ENCODE measurements at places on chromosomes 2 and 18. TPM values are rescaled to one million over a fixed set of nuclear protein-coding genes. Genes with fewer than 3 reads are reported as not detected.

- H3K36me3 ChIP-seq, result no peaks in the 10 kb centered on the region
- H3K4me3 ChIP-seq, result no peak overlapping the region
- no peak for DNase-seq
- no peak overlapping the region for H3K27ac ChIP-seq
Observed at GRCh38 chr18:68387246-68387645, 327.7 kb downstream of the TMX3 start.

DNA sequence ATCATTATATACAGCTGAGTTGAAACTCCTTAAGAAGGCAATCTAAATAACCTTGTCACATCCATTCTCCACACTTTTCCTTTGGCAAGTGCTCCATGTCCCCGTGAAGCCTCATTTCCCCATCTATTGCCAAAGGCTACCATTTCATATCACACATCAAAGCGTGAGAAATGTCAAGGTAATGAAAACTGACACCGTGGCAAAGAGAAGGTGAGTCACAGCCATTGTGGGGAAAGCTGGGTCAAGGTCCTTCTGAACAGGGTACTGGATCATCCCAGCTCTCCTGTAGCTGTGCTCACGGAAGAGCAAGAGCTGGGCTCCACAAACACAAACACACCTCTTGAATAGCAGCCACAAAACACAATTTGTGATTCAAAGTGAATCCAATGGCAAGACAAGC is 58.2 kb upstream of the REG3G start:
- no peaks in the 10 kb centered on the region for H3K27me3 ChIP-seq
- H3K4me1 ChIP-seq, result no peaks in the 10 kb centered on the region

- H3K27ac ChIP-seq, result no peak overlapping the region
- peaks cover 9% of the 10 kb centered on the region for H3K4me1 ChIP-seq
- no peaks in the 10 kb centered on the region for H3K27me3 ChIP-seq
- H3K36me3 ChIP-seq, result no peaks in the 10 kb centered on the region
- DNase-seq, result no peak
- H3K4me3 ChIP-seq, result no peak overlapping the region
Observed at GRCh38 chr18:23668731-23669130, 6.0 kb upstream of the ANKRD29 start.

DNA sequence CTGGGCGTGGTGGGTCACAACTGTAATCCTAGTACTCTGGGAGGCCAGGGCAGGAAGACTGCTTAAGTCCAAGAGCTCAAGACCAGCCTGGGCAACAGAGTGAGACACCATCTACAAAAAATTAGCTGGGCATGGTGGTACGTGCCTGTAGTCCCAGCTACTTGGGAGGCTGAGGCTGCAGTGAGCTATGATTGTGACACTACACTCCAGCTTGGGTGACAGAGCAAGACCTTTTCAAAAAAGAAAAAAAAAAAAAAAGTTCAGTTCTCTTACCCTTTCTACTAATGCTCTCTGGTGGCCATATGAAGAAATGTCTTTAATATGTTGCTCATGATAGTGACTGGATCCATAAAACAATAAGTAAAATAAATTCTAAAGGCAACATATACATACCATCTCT is 14.9 kb downstream of the TYW5 start:
- H3K4me3 ChIP-seq, result no peak overlapping the region
- peaks cover 2% of the 10 kb centered on the region for H3K36me3 ChIP-seq
- no peak for DNase-seq

DNA sequence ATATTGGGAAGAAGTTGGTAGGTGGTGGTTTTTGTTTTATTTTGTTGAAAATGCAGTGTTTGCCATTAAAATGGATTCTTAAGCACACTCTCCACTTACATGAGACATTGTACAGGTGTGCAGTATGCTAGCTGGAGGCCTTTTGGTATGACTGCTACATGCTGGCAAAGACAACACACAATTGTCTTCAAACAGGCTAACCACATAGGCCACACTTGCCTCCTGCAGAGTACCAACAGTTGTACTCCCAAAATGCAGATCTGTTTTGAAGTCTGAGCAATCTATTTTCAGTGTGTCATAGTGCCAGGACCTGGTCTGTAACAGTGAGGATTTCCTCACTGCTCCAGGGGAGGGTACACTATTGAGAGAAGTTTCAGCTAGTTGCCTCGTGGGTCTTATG is 213.6 kb downstream of the ZRANB3 start:
- H3K4me1 ChIP-seq, result no peaks in the 10 kb centered on the region
- no peaks in the 10 kb centered on the region for H3K36me3 ChIP-seq
- DNase-seq, result no peak
- no peaks in the 10 kb centered on the region for H3K27me3 ChIP-seq
- no peak overlapping the region for H3K4me3 ChIP-seq

SP140 gene
- total RNA-seq, result 0.56 TPM

MEIS1 gene
- 25.8 TPM for total RNA-seq

DSEL gene
- 2.4 TPM for total RNA-seq

All from heart left ventricle (tissue), 16 donors.